ENCODE measurements at places on chromosomes 2 and 18.
A peak's percentile ranks its signal among the peaks of the same experiment; 100 is the strongest.

DNA sequence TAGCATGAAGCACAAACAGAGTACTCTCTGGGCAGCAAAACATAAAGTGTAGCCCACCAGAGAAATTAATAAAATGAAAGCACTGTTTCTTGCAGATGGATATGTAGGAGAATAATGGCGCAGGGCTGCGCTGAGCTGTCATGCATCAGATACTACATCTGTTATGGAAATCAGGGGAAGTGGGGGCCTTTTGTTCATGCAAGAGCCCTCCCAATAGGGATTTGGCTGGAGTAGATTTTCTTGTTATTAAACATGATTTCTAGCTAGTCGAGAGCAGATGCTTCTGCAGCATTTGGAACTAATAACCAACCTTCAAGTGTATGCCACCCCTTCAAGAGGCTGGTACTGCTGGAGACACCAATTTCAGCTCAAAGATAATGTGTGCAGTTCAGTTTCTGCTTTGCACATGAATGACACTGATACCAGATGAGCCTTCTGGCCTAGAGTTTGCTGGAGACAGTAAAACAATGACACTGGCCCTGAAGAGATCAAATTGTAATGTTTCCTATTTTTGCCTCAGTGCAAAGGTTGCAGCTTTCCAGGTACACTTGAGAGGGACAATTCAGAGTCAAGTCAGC lies 58.0 kb downstream of the RND3 start:
- DNase-seq = no peak

GRCh38 chr2:237101118-237101979 lies 15.7 kb downstream of the COPS8 start:
- DNase-seq = no peak

- no peak for DNase-seq
Measured at GRCh38 chr2:156311976-156312375, 20.5 kb downstream of the NR4A2 start.

DNA sequence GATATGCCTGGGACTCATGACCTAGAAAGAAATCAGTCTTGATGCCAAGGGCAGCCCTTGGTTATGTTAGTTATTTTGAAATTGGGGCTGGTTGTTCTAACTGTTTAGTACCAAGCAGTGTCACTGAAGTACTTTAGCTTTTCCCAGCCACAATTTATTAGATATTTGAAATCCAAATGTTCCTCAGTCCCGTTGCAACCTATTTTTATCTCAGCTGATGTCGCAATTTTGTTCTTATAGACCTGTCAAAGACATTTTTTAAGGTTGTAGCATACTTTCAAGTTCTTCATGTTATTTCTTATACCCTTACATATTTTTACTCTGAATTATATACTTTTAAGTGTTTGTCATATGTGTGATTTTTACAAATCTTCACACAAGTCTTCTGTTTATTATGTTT lies 100.1 kb downstream of the LRP1B start:
- DNase-seq = no peak

DNA sequence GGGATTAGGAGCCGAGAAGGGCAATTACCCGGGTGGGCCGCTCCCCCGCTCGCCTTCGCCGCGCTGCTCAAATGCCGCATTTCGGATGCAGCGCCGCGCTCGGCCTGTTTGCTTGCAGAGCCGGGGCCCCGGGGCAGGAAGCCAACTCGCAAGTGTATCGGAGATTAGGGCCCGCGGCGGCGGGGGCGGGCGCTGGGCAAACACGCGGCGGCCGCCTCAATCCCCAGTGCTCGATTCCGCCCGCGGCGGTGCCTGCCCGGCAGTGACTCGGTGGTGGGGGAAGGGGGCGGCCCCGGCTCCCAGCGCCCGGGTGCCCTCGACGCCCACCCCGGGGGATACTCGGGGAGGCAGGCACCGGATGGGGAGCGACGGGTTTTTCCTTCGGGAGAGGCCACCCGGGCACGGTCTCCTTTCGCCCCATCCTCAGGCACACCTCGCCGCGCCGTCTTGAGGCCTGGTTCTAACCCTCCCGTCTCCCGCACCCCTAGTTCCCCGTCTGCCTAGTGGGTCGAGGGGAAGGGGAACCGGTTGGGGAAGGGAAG lies 26.6 kb upstream of the NOTO start:
- DNase-seq = peak; percentile 24

Data from stimulated activated CD4-positive, alpha-beta T cell treated with anti-CD3 and anti-CD28 coated beads, Interleukin-15, amount 100 ng/mL, for 1 hour (primary cell).